ENCODE measurements at places on chromosomes 3 and 15. TPM values are rescaled to one million over a fixed set of nuclear protein-coding genes. Genes with fewer than 3 reads are reported as not detected.
A peak's percentile ranks its signal among the peaks of the same experiment; 100 is the strongest.

Gene ADAMTS9
- polyA plus RNA-seq = 20.7 TPM

- DNase-seq = no peak
Observed at GRCh38 chr15:101019366-101019896, 100.3 kb downstream of the LRRK1 start.

DNA sequence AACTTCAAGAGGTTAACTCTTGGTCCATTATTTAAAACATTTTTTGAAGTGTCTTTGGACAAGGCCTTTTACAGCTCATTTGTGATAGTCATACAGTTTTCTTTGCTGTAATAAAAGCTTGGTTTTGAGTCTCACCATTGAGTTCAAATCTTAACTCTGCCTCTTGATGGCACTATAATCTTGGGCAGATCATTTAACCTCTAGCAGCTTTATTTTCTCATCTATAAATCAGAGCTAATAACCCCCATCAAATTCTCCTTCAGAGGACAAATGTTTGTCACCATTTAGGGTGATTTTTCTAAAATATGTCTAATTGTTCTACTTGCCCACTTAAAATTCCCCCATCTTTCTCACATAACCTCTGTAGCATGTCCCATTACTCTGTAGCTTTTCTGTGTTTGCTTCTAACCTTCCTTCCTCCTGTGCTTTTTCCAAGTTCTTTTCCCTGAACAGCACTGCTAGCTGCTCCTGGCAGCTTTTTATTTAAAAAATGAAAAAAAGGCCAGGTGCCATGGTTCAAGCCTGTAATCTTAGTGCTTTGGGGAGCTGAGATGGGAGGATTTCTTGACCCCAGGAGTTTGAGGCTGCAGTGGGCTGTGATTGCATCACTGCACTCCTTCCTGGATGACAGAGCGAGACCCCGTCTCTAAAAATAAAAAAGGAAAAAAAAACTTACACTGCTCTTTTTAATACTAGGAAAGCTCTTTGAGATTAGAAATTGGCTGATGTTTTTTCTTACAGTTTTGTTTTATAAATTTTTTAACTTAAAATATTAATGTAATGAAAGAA is 28.5 kb downstream of the UBE2E1 start:
- DNase-seq = no peak

GRCh38 chr15:34724481-34724880 is 30.3 kb downstream of the GJD2 start:
- DNase-seq = no peak

DNA sequence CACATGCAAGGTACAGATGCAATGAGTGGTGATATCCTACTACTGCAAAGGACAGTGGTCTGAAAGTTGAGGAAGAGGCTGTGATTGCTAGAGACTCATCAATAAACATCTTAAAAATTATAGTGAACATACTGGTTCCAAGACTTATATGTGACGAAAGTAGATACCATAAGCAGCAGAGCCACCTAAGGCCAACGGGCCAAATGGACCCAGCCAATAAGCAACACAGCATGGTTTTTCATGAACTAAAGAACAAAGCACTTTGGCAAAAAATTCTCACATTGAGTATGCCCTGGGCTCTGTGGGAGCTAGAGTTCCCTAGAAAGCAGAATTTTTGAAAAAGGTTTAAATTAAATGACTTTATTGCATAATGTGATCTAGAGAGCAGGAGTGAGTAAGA is 272.1 kb downstream of the SI start:
- DNase-seq = no peak

- DNase-seq = no peak
Observed at GRCh38 chr3:181709537-181710279, 2.0 kb upstream of the SOX2 start.

GRCh38 chr3:6180171-6180570 is 680.7 kb upstream of the GRM7 start:
- DNase-seq = no peak

- no peak for DNase-seq
Observed at GRCh38 chr3:197311591-197311990, 13.2 kb upstream of the DLG1 start.

- DNase-seq = no peak
Observed at GRCh38 chr3:195834675-195835583, 23.2 kb upstream of the MUC4 start.

DNA sequence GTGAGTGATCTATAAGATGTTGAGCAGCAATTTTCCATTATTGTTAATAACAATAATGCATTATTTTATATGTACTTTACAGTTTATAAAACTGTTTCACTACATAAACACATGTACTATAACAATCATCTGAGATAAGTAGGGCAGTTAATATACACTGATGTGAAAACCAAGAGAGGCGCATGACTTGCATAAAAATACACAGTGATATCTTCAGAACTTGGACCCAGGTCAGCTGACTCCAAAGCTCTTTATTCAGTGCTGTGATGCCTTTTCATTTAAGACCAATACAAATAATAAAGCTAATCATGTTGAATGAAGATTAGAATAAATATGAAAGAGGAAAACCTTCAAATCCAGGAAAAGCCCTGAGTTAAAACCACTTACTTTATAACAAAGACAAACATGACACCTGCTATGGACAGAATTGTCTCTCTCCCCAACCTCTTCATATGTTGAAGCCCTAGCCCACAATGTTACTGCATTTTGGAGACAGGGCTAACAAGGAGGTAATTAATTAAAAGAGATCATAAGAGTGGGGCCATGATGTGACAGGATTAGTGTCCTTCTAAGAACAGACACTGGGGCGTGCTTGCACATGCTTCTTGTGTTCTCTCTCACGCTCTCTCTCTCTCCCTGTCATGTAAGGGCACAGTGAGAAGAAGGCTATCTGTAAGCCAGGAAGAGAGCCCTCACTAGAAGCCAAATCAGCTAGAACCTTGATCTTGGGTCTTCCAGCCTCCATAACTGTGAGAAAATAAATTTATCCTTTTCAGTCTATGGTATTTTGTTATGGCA is 55.8 kb upstream of the TSPAN3 start:
- no peak for DNase-seq

DNA sequence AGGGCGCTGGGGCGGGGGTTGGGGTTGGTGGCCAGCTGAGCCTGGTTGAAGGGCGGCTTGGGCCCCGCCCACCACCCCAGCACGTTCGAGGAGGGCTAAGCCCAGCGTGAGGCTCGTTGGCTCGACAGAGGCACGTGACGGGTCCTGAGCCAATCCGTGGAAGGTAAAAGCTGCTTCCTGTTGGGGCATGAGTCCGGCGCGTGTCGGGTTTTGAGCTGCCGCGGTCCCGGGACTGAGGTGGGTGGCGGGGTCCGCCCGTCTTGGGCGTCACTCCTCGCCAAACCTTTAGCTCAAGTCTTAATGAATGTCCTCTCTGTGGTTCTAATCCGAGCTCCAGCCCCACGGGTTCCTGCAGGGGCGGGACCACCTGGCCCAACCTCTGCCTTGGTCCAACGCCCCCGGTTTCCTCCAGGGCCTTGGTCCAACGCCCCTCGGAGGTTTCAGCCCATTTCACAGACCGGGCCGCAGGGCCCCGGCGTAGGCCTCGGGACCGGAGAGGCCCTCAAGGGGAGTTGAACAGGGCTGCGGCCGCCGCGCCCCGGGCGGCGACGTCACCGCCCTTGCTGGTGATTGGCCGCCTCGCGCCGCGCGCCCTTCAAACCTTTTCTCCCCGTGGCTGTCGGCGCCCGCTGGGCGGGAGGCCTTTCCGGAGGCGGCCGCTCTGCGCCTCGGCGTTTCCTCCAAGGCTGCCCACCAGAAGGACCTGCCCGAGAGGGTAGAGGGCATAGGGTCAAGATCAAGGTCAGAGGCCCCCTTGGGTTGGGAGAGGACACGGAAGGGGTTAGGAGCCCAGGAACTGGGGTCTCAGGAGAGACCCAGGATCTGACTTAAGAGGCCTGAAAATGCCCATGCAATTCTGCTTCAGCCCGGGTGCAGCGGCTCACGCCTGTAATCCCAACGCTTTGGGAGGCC is at the start of gene RCCD1:
RCCD1 (plus strand) TSS at position 173 of the 912 bp plus-strand sequence. CDS start 1,851 bp downstream, outside the sequence.
- peak; percentile 89 for DNase-seq

GRCh38 chr3:21889166-21889565 is 138.2 kb upstream of the ZNF385D start:
- DNase-seq = no peak

Gene RYR3
- 5.1 TPM for polyA plus RNA-seq

DNA sequence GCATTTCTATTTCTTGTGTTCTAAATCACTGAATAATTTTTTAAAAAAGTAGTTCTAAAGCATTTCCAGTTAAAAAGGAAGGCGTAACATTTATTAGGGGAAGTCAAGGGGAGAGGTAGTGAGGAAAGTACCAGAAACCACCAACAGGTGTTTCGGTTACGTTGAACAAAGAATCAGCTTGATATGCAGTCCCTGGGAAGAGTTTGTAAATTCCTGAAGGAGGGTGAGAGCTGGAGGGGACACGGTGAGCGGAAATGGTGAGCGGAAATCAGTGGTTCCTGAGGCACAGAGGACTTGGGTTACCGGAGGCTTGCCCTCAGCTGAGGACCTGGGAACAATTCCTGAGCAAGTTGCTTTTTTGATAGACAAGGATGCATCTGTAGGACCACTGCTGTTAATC is 17.8 kb downstream of the MAP2K1 start:
- no peak for DNase-seq

DNA sequence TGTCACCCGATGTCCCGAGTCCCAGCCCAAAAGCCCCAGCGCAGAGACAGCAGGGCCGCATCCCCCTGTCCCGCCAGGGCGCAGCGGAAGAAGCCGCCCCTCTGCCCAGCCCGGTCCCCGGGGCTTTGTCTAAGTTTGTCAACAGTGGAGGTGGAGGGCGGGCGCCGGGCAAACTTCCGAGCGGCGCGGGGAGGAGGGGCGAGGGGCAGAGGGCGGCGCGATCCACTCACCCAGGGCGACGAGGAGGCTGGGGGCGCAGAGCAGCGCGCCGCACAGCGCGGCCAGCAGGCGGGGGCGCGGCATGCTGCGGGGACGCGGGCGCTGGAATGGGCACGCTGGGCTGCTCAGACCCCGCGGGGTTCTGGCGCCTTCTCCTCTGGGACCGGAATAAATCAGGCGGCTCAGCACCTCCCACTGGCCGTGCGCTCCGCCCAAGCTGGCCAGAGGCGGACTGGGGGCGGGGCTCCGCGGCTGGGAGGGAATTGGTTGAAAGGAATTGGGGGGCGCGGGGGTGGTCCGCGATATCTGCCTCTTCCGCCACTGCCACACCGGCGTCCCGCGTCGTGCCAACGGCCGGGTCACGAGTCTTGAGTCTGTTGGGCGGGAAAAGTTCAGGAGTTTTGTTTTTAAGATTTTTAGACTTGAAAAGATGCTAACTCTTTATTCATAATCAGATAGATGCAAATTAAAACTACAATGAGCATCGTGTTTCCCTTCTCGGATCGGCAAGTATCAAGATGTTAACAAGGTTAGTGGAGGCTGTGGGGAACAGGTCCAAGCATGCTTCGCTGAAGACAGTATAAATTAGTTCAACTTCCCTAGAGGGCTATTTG is at the start of gene MFGE8:
MFGE8 (minus strand) TSS at position 363 of the 833 bp plus-strand sequence; CDS start at position 303, 60 bp downstream.
- DNase-seq = no peak

GRCh38 chr3:43861635-43862034 is 170.9 kb downstream of the ABHD5 start:
- no peak for DNase-seq

DNA sequence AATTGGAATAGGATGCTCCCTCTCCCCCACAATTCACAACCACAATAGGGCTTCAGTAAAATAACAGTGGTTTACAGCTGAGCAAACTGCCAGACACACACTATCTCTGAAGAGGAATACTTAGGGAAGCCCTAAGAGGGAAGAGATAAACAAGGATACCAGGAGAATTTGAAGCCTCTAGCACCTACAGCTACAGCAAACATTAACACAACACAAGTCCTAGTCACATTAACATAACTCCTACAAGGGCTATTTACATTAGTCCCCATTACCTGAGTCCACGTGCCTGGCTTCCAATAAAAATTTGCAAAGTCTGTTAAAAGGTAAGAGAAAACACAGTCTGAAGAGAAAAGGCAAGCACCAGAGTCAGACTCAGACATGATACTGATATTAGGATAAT is 346.9 kb upstream of the CDIN1 start:
- no peak for DNase-seq

DNA sequence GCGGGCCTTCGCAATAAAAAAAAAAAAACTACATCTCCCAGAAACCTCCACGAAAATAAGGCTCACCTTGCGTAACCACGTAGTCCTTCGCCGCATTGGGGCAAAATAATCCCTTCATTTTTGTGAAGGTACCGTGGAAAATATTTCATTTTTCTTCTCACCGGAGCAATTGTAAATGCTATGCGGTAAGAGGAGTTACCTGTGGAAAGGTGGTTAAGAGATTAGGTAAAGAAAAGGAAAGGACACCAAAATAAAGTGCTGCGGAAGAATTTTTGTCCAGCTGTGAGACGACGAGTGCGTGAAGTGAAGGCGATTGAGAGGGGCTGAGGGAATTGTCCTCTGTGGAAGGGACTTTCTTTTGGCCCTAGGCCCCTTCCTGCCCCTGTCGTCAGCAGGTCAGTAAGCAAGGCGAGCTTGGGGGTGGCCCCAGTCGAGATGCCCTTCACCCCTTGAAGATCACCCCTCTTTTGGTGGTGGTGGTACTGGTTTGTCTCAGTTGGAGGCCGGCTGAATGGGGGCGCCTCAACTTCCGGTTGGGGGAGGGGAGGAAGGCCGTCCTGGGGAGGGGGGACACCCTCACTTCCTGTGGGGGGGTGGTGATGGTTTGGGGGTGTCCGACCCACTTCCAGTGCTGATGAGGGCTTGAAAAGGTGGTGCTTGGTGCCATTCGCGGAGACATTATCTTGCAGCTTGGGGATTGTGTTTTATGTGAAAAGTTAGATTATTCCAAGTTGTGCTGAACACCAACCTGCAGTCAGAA is at the start of gene HMG20A:
HMG20A (plus strand) TSS at position 279 of the 760 bp plus-strand sequence. CDS start 37,520 bp downstream, outside the sequence.
- DNase-seq = peak; percentile 95

DNA sequence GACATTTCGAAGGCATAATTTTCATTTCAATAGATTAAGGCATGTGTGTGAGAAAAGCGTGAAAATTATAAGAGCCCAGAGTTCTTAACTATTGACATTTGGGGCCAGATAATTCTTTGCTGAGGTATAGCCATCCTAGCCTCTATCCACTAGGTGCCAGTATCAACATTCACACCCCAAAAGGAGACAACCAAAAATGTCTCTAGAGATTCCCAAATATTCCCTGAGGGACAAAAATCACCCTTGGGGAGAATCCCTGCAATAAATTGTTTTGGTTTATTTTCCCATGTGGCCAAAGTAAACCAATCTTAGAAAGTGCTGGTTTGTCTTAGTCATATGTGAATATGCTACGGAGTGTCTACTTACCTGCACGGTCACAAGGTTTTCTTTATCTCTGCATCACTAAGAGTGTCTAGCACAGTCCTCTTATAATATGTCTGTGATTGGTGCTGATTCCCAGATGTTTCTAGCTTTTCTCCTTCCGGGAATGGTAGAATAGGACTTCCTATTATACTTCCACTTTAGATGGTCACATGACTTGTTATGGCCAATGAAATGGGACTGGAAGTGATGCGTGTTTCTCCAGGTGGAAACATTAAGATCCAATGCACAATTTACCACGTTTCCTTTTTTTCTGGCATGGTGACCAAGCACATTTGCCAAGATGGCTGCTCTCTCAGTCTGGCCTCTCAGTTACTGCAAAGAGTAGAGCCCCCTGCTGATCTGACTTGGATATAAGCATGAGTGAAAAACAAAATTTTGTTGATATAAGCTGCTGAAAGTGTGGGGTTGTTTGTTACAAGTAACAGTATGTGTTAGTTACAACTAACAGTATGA is 8.0 kb upstream of the KBTBD8 start:
- DNase-seq = no peak
